Nephron progenitor cell (in vitro differentiated cells): ENCODE measurements at places on chromosomes 4 and X.

DNA sequence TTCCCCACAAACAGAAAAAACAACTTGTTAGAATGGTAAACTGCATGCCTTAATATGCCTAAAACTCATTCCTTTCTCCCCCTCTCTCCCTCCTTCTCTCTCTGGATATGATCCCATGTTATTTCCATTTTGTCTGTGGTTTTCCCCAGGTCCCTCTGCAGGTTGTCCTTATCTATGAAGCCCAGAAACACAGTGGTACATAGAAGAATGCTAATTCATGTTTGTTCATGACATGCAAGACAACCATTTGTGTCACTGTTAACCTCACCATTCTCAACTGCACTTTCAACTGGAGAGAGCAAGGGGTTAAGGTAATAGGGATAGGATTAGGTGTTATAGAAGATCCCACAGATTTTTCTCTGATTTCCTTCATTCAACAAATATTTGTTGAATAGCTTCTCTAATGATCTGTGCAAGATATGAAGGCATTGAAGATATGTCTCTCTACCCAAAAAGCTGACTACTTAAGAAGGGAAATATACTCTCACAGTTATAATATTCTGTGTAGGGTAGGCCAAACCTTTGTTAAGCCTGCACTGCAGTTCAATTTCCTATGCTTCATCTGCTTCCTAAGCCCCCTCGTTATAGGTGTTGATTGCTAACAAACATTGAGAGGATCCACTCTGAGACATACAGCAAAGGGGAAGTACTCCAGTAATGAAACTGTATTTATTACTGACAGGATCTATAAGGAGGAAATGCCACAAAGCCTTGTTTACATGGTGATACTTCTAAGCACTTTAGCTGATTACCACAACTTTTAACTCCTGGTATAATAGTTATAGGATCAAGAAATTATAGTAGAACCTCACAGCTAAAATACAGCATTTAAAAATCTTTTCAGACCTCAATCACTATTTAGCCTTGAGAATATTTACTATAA lies 96.1 kb downstream of the FRYL start:
- no peak for DNase-seq

GRCh38 chr4:7375427-7375826 lies 59.3 kb downstream of the PSAPL1 start:
- no peak for DNase-seq

GRCh38 chr4:24535399-24535798 lies 49.0 kb downstream of the DHX15 start:
- no peak for DNase-seq

DNA sequence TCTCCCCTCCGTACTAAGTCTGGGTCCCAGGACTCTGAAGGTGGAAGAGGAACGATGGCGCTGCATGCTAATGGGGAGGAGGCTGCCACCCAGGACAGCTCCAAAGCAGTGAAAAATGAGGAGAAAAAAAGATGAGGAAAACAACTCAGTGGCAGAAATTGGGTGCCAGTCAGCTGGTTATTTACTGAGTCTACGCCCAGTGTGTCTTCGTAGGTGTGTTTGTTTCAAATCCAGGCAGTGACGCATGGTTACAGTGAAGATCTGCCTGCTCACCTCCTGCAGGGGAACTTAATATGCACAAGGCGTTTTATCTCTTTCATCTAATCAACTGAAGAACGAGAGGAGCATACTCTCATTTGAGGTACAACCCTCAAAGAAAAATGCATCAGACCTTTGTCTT lies 70.9 kb upstream of the FBXW7 start:
- no peak for DNase-seq

DNA sequence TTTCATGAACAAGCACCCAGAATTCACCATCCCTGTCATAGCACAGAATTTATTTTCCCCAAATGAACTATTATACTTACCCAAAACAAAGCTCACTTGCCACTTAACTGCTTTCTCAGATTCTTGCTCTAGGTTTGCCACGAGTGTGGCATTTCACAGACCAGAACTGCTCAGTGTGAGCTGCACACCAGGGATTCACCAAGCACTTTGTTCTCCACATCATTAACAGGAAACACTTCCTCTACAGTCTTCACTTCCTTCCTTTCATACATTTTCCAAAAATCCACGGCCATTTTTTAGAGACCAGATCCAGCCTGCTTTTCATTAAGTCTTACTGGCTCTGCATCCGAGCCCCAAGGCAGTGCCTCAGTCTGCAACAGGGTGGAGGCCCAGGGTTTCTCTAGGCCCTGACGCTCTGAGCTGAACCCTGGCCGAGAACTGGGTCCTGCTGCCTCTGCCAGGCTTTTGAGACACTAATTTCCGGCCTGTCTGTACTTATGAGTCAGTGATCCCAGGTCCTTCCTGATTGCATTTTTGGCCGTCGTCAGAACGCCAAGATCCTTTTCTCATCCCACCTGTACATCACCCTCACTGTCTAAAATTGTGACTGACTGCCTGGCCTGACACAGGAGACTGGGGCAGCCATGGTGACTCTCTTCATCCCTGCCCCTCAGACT lies 67.6 kb upstream of the MTNR1A start:
- no peak for DNase-seq

- no peak for DNase-seq
Measured at GRCh38 chr4:2078584-2078983, 19.5 kb downstream of the NAT8L start.

DNA sequence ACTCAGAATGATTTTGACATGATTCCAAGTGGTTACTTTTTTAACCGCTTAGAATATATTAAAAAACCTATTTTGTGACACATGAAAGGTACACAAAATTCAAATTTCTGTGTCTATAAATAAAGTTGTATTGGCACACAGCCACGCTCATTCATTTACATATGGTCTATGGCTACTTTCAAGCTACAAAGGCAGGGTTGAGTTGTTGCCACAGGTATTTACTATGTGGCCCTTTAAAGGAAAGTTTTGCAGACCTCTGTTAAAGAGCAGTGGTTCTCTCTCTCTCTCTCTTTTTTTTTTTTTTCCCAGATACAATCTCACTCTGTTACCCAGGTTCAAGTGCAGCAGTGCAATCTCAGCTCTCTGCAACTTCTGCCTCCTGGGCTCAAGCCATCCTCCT lies 23.0 kb downstream of the GPM6B start:
- no peak for DNase-seq

GRCh38 chr4:139743027-139743426 lies 77.4 kb downstream of the MGST2 start:
- no peak for DNase-seq

DNA sequence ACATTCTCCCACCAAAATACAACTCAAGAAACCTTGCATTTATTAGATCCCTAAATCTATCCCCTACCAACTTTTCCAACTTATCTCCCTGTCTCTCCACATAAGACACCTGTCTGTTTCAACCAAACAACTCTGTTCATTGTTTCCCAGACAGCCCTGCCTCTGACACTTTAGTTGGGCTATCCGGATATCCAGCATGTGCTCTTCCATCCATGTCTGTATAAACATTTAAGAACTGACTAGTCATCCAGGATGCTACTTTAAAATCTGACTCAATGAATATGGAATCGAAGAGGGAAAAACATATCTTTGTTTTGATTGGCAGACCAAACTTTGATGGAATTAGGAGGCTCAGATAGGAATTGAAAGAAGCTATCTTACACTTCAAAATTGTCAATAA lies 143.2 kb upstream of the DCAF8L1 start:
- DNase-seq: no peak

DNA sequence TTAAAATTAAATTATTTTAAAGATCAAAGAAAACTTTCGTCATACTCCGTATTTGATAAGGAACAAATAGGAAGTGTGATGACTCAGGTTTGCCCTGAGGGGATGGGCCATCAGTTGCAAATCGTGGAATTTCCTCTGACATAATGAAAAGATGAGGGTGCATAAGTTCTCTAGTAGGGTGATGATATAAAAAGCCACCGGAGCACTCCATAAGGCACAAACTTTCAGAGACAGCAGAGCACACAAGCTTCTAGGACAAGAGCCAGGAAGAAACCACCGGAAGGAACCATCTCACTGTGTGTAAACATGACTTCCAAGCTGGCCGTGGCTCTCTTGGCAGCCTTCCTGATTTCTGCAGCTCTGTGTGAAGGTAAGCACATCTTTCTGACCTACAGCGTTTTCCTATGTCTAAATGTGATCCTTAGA lies at the start of gene CXCL8:
CXCL8 (plus strand) TSS at position 217 of the 426 bp plus-strand sequence; CDS start at position 307, 90 bp downstream.
- DNase-seq: no peak

DNA sequence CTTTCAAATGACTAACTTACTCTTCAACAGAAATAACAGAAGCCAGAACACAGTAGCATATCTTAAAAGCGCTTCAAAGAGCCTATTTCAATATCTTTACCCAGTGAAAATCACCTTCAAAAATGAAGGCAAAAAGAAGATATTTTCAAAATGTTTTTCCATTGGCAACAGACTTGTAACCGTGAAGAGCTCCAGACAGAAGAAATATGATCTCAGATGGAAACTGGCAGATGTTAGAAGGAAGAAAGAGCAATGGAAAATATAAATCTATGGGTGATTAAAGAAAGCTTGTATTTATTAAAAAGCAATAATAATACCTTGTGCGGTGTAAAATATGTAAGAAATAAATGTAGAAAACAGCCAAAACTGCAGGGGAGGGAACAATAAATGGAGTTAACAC lies 35.7 kb downstream of the PRKG2 start:
- no peak for DNase-seq

DNA sequence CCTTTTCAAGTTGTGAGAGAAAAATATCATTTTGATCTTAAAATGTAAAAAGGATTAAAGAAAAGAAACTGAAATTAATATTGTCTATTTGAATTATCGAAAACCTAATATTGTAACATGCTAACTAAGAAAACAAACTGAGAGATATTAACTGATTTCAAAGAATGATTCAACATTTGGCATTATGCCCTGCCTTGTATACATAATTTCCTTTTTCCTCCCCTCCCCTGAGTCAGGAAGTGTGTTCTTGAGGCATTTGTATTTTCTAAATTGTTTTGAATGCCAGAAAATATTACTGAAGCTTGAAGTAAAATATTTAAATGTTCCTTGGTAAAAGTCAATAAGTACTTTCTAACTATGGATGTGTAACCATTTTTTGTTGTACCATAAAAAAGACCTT lies 49.4 kb downstream of the RPS6KA3 start:
- DNase-seq: no peak

- no peak for DNase-seq
Measured at GRCh38 chrX:21932292-21933002, 8.1 kb upstream of the SMS start.

GRCh38 chrX:41616935-41617334 lies 71.8 kb upstream of the GPR34 start:
- no peak for DNase-seq

GRCh38 chrX:40006106-40007017 lies 91.4 kb downstream of the BCOR start:
- peak; percentile 73 for DNase-seq

DNA sequence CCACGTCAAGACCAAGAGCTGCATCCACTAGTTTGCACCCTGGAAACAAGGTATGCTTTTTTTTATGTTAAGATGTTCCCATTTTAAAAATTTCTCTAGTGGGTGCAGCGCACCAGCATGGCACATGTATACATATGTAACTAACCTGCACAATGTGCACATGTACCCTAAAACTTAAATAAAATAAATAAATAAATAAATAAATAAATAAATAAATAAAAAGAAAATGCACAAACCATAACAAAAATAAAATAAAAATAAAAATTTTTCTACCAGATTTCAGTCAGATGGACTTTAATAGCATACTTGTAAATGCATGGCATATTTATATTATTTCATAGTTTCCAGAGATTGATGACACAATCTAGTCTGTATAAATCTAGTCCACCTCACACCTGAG lies 1.9 kb upstream of the PRR27 start:
- DNase-seq: no peak

DNA sequence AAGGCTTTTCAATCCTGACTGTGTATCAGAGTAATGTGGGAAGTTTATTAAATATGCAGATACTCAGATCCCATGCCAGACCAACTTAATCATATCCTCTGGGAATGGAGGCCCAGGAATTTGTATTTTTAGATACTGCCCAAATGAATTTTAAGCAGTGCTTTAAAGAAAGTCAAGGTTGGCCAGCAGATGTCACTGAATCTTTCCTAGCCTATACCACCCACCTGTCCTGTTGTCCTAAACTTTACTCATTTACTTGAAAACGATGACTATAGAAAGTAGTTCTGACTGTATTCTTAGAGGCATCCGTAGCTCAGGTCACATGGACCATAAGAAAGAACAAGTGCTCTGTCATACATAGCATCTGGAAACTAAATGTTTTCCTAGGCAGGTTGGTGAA lies 79.9 kb downstream of the AMOT start:
- no peak for DNase-seq

- DNase-seq: no peak
Measured at GRCh38 chr4:104749062-104749461, 254.4 kb upstream of the CXXC4 start.

GRCh38 chr4:38131371-38132091 lies 171.3 kb downstream of the PTTG2 start:
- DNase-seq: no peak

- no peak for DNase-seq
Measured at GRCh38 chr4:182752158-182752910, 164.9 kb downstream of the DCTD start.

- DNase-seq: no peak
Measured at GRCh38 chr4:186778134-186778533, 54.5 kb upstream of the FAT1 start.

GRCh38 chrX:122941806-122942205 lies 242.3 kb upstream of the GRIA3 start:
- DNase-seq: no peak

DNA sequence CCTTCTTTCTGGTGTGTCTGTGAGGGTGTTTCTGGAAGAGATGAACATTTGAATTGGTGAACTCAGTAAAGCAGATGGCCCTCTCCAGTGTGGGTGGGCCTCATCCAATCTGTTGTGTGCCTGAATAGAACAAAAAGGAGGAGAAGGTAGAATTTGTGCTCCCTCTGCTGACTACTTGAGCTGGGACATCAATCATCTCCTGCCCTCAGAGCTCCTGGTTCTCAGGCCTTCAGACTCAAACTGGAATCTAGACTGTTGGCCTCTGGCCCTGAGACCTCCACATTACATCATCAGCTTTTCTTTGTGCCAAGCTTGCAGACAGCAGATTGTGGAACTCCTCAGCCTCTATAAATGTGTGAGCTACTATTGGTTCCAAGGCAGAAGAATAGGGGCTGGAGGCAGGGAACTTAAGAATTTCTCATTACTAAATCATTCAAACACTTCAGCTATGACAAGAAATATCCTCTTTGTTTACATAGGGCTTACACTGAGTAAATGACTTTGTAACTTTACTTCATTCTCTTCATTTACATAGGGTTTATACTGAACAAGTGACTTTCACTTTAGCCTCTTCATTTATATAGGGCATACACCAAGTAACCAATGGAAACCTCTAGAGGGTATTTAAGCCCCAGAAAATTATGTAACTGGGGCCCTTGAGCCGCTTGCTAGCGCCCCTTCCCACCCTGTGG lies 86.9 kb upstream of the NWD2 start:
- no peak for DNase-seq

- no peak for DNase-seq
Measured at GRCh38 chr4:94462572-94462971, 10.8 kb downstream of the PDLIM5 start.

- DNase-seq: peak; percentile 100
Measured at GRCh38 chr4:7067452-7068278, at the start of gene GRPEL1. GRPEL1 (minus strand) TSS chr4:7068064; CDS start chr4:7068032, 32 bp downstream.
